ENCODE measurements at places on chromosomes 13 and 19. TPM values are rescaled to one million over a fixed set of nuclear protein-coding genes. Genes with fewer than 3 reads are reported as not detected.

- peak; percentile 67 for DNase-seq
Observed at GRCh38 chr19:37361994-37362393, 8.9 kb upstream of the ZNF527 start.

DNA sequence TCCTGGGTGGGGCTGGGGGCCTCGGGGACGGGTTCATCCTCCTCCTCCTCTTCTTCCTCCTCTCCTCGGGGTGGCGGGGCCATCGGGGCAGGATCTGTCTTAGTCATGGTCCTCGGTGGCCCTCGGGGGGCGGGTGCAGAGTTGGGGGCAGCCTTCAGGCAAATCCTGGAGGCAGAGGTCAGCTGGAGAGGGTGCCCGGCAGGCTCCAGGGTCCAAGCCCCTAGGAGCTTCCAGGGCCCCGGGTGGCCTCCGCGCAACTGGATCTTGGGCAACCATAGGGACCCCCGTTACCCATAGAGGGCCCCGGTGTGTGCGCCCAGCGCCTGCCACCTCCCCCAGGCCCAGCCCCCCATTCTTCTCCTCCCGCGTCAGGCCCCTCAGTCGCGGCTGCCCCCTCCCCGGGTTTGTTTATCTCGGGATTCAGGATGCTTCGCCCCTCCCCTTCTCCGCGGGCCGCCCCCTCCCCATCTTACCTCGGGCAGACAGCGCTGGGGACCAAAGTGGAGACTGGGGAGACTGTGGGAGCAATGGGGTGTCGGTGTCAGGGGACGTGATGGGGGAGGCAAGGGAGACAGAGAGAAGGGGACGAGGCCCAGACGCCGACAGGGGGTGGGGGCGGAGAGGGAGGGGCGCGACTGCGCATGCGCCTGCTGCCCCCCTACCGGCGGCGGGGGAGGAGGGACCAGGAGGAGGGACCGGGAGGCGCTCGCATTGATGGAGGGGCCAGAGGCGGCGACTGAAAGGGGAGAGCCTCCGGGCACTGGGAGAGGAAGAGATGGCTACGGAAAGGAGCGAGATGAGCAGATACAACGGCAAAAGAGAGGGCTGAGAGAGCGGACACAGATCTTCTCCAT is at the start of gene CLIP3:
CLIP3 (minus strand) TSS at position 623 of the 854 bp plus-strand sequence; CDS start at position 107, 516 bp downstream.
- DNase-seq: peak; percentile 62

DNA sequence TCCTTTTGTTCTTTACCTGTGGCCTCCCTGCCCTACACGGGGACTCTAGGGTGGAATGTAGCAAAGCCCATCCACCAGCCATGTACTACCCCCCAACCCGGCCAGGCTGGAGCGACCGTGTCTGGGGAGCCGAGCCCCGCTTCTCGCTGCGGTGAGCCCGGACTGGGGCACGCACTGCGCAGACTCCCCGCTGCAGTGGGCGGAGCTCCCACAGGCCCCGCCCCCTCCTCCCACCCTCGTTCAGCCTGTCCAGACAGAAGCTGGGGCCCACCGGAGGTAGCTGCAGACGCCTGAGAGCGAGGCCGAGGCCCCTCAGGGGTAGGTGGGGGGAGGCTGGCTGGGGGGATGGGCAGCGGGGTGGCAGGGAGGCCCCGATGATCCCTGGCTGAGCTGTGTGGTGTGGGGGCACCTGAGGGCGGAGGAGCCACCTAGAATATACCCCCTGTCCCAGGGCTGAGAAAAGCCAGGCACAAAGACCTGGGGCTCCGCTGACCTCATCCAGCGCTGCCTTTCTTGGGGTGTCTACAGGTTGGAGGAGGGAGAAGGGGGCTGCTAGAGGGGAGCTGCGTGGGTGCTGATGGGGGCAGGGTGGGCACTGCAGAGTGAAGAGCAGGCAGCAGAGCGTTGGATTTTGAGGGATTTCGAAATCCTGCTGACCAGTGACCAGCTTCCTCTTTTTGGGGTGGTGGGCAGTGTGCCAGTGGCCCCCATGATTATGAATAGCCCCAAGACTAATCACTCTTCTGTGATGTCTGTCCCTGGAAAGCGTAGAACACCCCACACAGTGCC is 17.3 kb downstream of the PLD3 start:
- DNase-seq: peak; percentile 71

PGLYRP1 gene
- polyA plus RNA-seq: not detected

TRAPPC5 gene
- 185 TPM for polyA plus RNA-seq

Measured in IMR-90 (cell line).